T-helper 9 cell (primary cell): ENCODE measurements at places on chromosomes 2 and 18.

DNA sequence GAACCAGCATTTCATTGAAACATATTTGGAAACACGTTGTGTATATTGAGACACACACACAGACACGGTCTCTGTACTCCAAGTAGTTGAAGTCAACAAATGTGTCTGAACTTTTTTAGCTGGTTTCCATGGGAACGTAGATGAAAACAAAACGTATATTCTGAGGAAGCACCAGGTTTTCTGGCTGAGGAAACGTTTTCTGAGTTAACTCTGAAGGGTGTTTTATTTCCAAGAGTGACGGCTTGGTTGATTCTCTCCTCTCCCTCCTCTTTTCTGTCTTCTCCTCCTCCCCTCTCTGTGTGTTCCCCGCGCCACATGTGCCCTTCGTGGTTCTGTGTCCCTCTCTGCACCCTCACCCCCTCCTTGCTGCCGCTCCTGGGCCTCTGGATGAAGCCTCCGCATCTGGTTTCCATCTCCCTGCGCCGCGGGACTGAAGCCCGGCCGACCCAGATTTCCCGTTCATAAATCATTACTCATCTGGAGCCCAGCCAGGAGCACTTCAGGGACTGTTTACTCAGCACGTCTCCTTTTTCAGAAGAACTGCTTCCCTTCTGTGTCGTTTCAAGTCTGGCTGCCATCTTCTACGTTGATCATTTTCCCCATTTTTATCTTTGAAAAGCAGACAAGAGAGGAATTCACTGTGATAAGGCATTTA, 122.7 kb downstream of the COL6A3 start:
- DNase-seq: no peak

- DNase-seq: no peak
These were observed 72.2 kb upstream of the RBM44 start for GRCh38 chr2:237726401-237726830.

GRCh38 chr2:229137639-229138038, 133.4 kb downstream of the PID1 start:
- DNase-seq: no peak

GRCh38 chr2:33241581-33241980, 234.9 kb upstream of the RASGRP3 start:
- DNase-seq: no peak

GRCh38 chr2:228793116-228793515, 478.0 kb downstream of the PID1 start:
- no peak for DNase-seq

- DNase-seq: no peak
These were observed 80.9 kb downstream of the SLC25A12 start for GRCh38 chr2:171813126-171813525.

DNA sequence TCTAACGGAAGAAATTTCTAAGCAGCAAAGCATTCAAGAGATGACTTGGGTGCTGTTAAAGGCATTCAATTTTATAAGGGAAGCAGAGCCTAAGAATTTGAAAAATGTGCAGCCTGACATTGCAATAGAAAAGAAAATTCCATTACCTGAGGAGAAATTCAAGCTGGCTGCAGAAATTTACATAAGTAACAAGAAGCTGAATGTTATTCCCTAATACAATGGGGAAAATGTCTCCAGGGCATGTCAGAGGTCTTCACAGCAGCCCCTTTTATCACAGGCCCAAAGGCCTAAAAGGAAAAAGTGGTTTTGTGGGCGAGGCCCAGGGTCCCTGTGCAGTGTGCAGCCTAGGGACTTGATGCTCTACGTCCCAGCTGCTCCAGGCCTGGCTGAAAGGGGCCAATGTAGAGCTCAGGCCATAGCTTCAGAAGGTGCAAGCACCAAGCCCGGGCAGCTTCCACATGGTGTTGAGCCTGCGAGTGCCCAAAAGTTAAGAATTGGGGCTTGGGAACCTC, 306.7 kb downstream of the RDH14 start:
- DNase-seq: no peak

GRCh38 chr2:25829377-25829704, 48.9 kb downstream of the ASXL2 start:
- no peak for DNase-seq

- no peak for DNase-seq
These were observed 931.9 kb downstream of the DCDC2C start for GRCh38 chr2:4635289-4635688.

- DNase-seq: no peak
These were observed 40.2 kb downstream of the SEMA4F start for GRCh38 chr2:74694281-74694680.

DNA sequence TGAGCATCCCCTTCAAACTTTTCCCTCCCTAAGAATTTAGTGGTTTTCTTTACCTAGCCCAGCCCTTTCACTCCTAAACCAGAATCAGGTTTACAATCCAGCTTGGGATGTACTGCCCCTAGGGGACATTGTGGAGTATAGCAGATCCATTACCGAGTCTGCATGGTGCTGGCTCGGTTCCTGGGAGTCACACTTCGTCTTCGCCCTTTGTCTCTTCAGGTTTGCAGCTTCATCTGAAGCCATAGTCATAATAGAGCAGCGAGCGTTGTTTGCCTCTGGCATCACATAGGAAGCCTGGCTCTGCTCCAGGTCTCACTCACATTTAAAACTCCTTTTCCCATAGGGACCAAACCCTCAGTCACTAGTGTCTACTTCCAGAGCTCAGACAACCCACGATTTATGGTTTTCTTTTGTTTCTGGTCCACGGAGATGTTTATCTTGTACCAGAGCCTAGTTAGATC, 16.8 kb upstream of the LYPD6 start:
- no peak for DNase-seq

- DNase-seq: no peak
These were observed 11.1 kb upstream of the FAP start for GRCh38 chr2:162254236-162254871.

DNA sequence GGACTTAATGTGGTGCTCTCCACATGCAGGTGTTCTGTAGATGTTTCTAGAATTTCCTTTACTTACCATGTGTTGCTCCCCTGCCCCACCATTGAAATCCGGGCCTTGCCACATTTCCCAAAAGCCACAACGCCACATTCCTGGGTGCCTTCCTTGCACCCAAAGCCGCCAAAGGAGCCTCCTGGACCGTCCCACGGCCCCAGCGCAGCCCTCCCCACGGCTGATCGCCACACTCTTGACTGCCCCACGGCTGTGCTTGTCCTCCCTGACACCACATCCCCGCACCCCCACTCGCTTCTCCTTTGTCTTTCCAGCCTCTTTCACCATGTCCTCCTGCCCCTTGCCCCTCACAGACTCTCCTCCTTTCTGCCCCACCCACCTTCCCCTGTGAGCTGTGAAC, 40.2 kb upstream of the CHMP1B start:
- no peak for DNase-seq

DNA sequence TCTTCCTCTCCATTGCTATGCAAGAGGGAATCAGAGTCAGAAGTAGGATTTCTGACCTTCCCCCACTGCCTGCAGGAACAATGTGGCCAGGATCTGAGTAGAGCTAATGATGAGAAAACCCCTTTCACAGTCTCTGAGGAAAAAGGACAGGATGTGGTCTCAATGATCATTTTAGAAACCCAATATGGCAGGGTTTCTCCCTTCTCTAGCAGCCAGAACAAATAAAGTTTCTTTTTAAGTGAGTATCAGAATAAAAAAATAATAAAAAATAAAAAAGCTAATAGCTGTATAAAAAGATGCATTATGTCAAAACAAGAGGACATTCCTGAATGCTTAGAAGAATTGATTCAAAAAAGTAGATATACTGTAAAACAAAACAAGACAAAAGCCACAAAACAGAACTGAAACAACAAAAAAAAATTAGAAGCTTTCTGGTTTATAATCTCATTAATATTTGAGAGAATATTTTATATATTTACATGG, 1124.9 kb upstream of the ZEB2 start:
- DNase-seq: no peak

DNA sequence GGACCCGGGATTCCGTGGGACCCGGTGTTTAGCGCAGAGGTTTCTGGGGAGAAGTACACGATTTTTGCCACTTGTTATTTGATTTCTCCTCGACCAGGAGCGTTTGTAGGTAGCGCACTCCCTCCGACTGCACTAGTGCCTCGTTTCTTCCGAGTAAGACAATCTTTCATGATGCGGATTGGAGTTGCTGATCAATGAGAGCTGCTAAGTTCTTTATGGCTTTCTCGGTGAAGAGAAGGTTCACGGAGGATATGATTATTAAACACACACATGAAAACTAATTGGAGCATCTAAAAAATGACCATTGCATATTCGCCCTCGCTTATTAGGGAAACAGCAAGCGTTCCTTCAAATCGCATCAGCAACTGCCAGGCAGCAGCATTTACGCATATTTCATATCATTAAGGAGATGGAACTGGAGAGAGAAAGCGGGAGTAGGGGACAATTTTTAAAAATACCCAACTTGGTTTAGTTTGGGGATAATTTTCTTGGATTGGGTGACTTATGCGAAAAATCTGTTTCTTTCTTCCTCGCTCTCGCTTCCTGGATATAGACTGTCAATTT, 616 bp downstream of the EML6 start:
- DNase-seq: no peak

- no peak for DNase-seq
These were observed 5.5 kb upstream of the TUBB6 start for GRCh38 chr18:12302391-12303147.

- no peak for DNase-seq
These were observed 17.1 kb downstream of the ANKRD44 start for GRCh38 chr2:197293252-197294007.

GRCh38 chr2:32711219-32711618, 83.4 kb downstream of the TTC27 start:
- DNase-seq: no peak

DNA sequence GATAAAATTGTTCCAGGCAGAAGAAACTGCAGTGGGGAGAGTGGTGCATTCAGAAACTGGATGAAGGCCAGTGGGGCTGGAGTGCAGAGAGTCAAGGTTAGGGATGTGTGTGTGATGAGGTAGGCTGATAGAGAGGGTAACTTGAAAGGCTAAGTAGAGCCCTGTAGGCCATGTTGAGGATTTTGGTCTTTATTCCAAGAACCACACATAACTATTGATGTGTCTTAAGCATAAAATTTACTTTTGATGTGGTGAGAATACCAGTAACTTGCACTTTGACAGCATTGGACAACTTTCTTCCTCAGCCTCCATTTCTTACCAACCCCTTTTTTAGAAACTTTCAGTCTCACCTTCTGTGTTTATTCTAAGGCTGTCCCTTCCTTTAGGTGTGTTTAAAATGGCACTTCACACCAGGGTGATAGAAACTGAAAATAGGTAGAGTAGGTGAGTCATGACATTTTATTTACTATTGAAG, 22.6 kb downstream of the MTX2 start:
- no peak for DNase-seq

DNA sequence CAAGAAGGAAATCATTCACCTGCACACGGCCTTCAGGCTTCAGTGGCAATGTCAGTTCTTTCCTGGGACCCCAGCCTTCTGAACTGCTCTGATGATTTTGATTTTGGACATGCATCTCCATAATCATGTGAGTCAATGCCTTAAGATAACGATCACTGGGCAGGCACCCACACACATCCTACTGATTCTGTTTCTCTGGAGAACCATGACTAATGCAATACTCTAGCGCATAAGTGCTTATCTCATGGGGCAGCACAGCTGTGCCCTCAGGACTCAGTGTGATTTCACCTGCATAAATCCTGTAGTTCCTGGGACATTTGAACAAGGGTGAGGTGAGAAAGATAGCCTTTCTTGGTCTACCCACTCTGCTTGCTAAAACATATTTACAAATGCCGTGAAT, 144.6 kb downstream of the AKAIN1 start:
- DNase-seq: no peak

DNA sequence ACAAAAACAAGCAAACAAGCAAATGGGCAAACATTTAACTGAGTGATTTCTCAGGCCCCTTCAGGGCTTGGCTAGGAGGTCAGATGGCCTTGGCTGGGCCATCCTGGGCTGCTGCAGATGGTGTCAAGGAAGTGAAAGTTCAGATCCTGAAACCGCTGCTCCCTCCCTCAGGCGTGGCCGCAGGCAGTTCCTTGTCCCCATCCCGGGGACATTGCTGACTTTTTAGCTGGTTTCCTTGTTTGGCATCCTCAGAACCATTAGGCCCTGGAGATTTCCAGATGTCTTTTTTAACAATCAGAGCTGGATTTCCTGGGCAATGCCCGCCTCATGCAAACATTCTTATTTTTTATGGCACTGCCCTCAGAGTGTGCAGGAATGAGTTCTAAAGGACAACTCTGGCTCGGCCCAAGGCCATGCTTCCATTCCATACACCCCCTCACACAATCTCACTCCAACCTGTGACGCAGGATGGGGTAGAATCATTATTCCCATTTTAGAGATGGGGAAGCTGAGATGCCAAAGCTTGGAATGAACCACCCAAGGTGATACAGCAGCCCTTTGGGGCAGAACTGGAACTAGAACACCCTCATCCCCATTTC, 86.1 kb upstream of the ZCCHC2 start:
- DNase-seq: no peak

GRCh38 chr18:31436825-31437224, 10.7 kb upstream of the DSG3 start:
- DNase-seq: no peak

DNA sequence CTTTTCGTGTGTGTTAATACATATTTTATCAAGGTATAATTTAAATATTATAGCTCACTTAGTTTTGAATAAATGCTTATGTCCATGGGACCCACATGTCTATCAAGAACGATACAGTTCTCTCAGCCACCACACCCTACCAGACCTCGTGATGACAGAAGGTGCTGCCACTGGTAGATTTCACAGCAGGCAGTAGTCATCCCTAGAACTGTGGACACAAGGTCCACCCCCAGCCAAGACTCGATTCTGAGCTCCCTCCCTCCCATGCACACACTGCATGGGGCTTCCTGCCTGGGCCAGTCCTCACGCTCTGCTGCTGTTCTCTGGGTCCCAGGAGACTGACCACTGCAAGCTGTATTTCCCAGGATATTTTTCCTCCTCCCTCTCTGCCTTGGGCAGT, 26.5 kb upstream of the CREB1 start:
- DNase-seq: no peak

DNA sequence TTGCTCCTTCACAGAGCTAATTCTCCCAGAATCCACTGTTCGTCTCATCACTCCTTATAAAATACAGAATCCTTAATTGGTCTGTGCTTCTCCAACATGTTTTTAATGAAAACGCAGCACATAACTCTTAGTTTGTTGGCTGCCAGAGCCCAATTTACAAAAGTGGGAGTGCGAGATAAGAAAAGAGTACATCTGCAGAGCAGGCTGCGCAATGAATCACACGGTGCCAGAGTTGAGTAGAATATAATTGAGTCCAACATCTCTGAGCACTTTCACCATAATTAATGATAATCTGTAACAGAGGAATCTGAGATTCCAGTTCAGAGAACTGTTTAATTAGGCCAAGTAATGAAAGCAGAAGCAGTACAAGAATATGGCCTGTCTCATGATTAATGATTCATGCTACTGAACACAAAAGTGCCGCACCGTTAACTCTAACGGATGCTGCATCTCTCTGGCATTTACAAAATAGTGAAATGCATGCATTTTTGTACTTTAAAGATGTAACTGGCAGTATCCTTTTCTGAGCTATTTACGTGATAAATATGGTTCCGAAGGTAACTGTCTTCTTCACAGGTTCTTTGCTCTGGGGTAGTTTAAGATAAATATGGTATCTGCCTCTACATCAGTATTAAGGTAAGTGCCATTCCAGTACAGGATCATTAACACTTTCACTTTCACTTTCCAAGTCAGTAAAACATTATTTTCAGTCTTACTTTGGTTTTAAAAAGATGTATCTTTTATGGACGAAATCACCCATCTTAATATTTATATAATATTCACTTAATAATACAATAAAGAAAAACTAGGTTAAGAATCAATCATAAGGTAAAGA, 785.6 kb downstream of the NR4A2 start:
- DNase-seq: no peak
